ENCODE measurements at places on chromosomes 12 and 14.
A peak's percentile ranks its signal among the peaks of the same experiment; 100 is the strongest.

GRCh38 chr12:67447180-67447579 lies 178.0 kb downstream of the CAND1 start:
- no peak for DNase-seq

GRCh38 chr12:56128670-56129205 lies 671 bp downstream of the ESYT1 start:
- DNase-seq, result peak; percentile 27

DNA sequence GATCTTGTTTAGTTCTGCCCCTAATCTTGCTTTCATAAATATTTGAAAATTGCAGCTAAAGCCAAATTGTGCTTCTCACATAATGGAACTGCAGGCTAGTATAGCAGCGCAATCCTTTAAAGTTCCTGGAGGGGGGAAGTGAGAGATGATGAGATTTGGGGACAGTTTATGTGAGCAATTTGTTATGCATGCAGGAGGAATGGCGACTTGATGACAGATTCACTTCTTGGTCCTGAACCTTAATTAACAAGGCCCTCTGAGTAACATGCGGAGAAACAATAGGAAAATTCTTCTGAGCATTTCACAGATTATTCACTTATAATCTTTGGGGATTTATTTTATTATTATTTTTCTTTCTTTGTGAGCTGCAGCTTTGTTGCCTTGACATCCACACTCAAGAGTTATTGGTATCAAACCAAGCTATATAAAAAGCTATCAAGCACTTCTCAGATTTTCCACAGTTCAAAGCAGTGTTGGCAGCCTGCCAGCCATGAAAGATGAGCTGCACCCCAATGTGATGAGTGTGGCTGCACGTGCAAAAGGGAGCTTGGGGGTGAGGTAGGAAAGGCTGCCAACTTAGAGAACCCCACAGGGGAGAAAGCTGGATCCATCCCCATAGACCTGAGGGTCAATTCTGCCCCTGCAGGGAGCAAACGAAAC lies 1662.2 kb upstream of the FLRT2 start:
- DNase-seq, result no peak

- DNase-seq, result no peak
Observed at GRCh38 chr14:21108791-21109190, 7.9 kb downstream of the TMEM253 start.

- DNase-seq, result no peak
Observed at GRCh38 chr12:75781532-75782046, 250.0 kb downstream of the PHLDA1 start.

GRCh38 chr14:103688906-103689902 lies 26.0 kb downstream of the XRCC3 start:
- peak; percentile 40 for DNase-seq

DNA sequence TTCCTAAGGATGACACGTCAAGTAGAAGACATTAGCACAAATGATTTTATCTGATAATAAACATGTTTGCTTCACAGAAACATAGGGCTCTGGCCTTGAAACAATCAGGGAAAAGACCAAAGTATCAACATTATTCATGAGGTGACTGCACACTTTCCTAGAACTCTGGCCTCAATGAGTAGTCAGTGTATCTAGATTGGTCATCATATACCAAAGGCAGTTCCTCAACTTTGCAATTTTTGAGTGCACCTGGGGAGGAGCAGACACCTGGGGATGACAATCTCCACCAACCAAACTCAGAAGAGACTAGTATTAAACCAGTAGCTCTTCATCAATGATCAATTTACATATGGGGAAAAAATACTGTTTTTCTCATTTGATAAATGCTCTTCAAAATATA lies 4.5 kb downstream of the EDDM3A start:
- no peak for DNase-seq

GRCh38 chr14:76324133-76324532 lies 51.8 kb upstream of the ESRRB start:
- DNase-seq, result no peak

DNA sequence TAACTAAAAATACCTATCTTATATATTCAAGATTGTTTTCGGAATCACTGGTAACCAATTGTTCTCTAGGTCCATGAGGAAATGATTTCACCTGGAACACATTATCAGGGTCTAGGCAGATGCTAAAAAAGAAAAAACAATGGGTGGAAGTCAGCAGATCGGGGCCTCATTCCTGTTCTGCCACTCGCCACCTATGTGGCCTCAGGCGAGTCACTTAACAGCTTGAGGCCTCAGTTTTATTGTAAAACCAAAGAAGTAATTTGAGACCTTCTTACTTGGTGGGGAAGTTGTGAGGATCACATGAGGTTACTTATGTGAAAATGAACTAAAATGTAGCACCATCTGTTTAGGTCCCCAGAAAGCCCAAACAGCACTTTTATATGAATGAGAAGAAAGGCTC lies 6.2 kb upstream of the RNASE10 start:
- no peak for DNase-seq

DNA sequence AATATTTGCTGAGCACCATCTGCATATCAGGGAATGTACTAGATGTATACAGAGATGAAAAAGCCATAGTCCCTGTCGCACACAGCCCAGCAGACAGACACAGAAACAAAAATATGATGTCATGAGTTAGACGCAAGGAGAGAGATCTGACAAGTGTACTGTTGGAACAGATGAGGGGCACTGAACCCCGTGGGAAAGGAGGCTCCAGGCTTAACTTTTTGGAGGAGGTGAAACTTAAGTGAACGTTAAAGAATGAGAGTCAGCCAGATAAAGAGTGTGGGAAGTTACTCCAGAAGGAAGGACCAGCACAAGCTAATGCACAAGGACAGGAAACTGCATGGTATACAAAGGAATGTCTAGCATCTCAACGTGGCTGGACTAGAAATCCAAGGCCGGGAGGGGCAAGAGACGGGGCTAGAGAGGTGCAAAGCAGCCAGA lies 2.5 kb upstream of the ACTN1 start:
- no peak for DNase-seq

DNA sequence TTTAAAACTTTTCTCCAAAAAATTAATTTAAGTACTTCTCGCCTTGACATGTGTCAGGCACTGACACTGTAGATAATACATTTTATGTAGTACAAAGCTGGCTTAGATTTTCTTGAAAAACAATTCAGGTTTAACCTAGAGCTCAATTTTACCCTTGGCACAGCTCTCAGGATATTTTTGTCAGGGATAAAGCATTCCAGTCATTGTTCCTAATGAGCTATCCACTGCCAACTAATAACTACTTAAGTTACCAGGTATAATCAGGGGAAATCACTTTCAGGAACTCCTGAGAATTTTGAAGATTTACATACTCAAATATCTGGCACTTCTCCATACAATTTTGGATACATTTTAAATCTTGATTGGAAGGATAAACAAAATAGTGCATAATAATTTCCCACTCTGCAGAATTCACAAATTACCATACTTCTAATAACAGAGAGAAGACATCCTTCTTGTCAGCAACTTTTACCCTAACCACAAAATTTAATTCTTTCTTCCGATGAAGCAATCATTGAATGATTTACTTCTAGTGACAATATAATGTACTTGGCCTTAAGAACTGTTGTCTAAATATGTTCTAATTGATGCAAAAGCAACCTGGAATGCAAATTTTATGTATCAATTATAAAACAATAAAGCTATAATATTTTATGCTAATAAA lies 4.8 kb downstream of the RASSF9 start:
- DNase-seq, result no peak

- DNase-seq, result no peak
Observed at GRCh38 chr14:24070285-24071143, 848 bp upstream of the CPNE6 start.

- DNase-seq, result no peak
Observed at GRCh38 chr14:61872452-61872851, 110.2 kb downstream of the SNAPC1 start.

DNA sequence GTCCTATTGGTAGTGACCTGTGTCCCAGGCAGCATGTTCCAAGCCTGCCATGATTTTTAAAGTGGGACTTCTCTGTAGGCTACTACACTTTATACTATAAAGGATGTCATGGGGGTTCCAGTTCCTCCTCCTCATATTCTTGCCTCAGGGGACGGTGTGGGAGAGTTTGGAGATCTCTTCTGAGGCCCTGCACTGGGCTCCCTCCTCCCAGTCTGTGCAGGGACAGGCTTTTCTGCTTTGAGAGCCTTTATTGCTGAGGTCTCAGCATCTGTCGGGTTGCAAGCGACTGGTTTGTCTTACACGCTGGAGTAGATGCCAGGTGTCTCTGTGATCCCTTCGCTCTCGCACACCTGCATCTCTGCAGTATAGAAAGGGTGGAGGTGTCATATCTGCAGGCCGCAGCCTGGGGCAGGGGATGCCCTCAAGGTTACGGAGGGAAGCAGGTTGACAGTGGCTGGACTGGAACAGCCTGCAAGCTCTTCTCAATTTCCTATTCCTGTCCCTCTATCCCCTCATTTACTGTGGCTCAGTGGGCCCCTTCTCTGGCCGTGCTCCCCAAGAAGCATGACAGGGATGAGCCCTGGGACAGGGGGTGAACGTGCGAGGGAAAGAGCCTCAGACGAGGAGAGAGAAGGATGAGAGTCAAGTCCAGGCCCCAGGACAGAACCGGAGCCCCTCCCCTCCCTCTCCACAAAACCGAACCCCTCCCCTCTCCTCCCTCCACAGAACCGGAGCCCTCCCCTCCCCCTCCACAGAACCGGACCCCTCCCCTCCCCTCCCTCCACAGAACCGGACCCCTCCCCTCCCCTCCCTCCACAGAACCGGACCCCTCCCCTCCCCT lies 51.3 kb downstream of the SLC6A12 start:
- DNase-seq, result no peak

DNA sequence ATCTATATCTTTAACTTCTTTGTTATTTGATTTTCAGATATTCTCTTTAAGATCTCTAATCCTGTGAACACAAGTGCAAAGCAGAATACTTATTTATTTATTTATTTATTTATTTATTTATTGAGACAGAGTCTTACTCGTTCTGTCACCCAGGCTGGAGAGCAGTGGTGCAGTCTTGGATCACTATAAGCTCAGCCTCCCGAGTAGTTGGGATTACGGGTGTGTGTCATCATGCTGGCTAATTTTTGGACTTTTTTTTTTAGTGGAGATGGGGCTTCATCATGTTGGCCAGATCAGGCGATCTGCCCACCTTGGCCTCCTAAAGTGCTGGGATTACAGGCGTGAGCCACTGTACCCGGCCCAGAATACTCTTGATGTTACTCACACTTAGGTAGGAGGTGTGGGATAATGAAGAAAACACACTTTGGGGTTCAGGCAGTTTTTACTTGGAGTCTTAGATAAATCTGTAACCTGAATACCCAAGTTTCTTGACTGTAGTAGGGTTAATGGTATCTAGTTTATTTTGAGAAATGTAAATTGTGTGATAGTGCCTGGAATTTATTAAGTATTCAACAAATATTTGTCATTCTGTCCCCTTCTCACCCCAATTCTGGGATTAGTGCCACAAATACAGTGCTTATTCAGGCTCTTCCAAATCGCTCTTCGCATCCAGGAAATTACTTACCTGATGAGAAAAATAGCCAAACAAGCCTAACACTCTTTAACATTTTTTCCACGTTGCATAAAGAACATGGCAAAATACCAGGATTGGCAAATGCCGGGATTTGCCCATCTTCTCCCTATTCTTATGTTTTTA lies 33.0 kb downstream of the METAP2 start:
- no peak for DNase-seq

Data from amygdala (tissue), 56 donors.